ENCODE measurements at places on chromosomes 13 and 19.

- no peak overlapping the region for H3K27ac ChIP-seq
- H3K36me3 ChIP-seq: no peaks in the 10 kb centered on the region
- no peaks in the 10 kb centered on the region for H3K4me1 ChIP-seq
- H3K4me3 ChIP-seq: no peak overlapping the region
- no peaks in the 10 kb centered on the region for H3K27me3 ChIP-seq
Measured at GRCh38 chr19:29290853-29291252, 77.9 kb upstream of the UQCRFS1 start.

- peaks cover 31% of the 10 kb centered on the region for H3K36me3 ChIP-seq
- no peak overlapping the region for H3K4me3 ChIP-seq
- no peaks in the 10 kb centered on the region for H3K27me3 ChIP-seq
- H3K4me1 ChIP-seq: peaks cover 38% of the 10 kb centered on the region
- peak overlapping the region; percentile 93 for H3K27ac ChIP-seq
Measured at GRCh38 chr19:15249528-15249874, 17.3 kb upstream of the EPHX3 start.

GRCh38 chr19:46661735-46662592, 982 bp upstream of the DACT3 start:
- peak overlapping the region; percentile 55 for H3K4me3 ChIP-seq
- DNase-seq: no peak
- H3K4me1 ChIP-seq: peaks cover 20% of the 10 kb centered on the region
- peak overlapping the region; percentile 88 for H3K27ac ChIP-seq
- peaks cover 3% of the 10 kb centered on the region for H3K27me3 ChIP-seq

GRCh38 chr19:16295057-16295456, 29.6 kb upstream of the KLF2 start:
- no peaks in the 10 kb centered on the region for H3K36me3 ChIP-seq
- H3K27me3 ChIP-seq: no peaks in the 10 kb centered on the region
- H3K27ac ChIP-seq: no peak overlapping the region
- no peak for DNase-seq

DNA sequence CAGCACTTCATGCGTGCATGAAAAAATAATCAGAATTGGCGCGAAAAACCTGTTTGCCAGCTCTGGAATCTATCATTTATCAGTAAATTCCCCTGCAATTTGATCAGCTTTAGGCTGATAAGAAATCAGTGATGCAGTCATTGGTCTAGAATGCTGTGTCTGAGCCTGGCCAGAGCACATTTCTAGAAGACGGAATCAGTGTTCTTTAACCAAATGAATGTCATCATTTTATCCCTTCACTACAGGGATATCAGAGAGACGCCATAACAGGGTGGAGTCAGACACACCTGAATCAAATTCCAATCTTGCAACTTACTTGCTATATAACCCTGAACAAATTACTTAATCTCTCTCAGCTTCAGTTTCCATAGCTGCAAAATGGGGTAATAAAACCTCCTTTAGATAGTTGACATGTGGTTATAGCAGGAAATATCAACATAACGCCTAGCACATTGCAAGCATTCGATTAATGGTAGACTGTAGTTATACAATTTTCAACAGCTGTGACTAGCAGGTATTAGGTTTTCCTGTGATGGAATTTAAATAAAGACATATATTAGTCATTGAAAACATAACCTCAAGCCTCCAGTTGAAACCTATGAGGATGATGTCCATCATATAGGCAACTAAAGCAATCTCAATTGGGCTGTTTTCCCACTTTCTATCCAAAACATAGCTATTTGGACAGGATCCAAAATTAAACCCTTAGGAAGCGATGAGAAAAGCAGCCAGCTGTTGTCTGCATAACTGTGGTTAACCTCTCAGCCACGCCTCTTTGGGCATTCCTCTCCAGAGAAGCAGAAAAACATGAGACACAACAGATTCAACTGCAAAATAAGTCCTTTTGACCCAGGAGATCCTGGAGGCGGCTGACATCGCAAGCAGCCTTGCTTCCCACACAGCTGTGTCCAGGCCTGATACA, 51.6 kb upstream of the UBL3 start:
- H3K27ac ChIP-seq: no peak overlapping the region
- H3K4me3 ChIP-seq: no peak overlapping the region
- H3K36me3 ChIP-seq: no peaks in the 10 kb centered on the region
- DNase-seq: no peak

DNA sequence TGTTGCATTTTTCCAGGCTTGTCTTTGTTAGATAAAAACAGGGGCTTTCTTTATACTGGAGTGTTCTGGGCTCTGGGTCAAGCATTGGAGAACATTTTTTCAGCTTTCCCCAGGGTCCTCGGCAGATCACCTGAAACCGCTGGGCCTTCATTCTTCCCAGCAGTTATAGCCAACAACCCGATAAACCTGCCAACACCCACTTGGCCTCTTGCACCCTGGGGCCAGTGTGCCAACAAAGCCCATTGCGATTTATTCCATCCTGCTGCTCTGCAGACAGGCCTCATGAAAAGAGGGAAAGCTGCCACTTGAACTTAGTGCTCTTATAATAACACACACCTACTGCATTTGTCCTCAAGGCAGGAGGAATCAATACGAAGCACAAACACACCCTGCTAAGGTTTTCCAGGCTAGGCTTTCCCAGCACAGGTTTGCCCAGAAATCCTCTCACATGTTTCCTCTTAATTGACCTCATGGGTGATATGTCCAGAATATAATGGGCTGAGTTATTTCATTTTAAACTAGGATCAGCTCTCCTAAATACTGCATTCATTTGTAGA, 669.3 kb downstream of the LIG4 start:
- no peak for DNase-seq
- H3K36me3 ChIP-seq: no peaks in the 10 kb centered on the region
- H3K27me3 ChIP-seq: no peaks in the 10 kb centered on the region

Data from esophagus squamous epithelium (tissue), 5 donors.